Stimulated activated CD8-positive, alpha-beta memory T cell treated with anti-CD3 and anti-CD28 coated beads, Interleukin-2, amount 100 ng/mL, for 1 hour (primary cell): ENCODE measurements at places on chromosomes 5 and 9.

- no peak for DNase-seq
Observed at GRCh38 chr5:61801174-61801573, 469.1 kb downstream of the ZSWIM6 start.

GRCh38 chr5:72015103-72015548 lies 92.1 kb upstream of the MAP1B start:
- no peak for DNase-seq

- no peak for DNase-seq
Observed at GRCh38 chr9:99878651-99879050, 27.8 kb upstream of the STX17 start.

DNA sequence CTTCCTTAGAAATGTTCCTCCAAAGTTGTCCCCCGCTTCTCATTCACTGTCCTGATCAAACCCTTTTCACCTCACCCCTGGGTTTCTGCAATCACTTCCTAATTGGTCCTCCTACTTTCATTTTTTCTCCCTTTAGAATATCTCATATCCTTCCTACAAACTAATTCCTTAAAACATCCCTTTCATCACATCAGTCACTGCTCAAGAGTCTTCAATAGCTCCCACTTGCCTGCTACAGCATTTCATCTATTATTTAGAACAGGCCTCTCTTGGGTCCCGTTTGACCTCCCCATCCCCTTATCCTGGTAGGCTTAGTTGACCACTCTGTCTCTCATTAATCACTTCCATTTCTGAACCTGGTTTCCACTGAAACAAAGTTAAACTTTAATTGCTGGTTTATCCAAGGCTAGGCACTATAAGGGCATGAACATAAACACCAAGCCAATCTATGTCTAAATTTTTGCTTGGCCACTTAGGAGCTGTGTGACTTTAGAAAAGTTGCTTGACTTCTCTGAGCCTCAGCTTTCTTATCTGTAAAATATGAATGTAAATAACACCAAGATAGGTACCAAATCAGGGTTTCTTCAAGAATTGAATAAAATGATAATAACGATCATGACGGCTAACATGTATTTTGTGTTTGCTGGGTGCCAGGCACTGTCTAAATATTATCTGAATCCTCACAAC lies 202.1 kb upstream of the WWC1 start:
- no peak for DNase-seq

DNA sequence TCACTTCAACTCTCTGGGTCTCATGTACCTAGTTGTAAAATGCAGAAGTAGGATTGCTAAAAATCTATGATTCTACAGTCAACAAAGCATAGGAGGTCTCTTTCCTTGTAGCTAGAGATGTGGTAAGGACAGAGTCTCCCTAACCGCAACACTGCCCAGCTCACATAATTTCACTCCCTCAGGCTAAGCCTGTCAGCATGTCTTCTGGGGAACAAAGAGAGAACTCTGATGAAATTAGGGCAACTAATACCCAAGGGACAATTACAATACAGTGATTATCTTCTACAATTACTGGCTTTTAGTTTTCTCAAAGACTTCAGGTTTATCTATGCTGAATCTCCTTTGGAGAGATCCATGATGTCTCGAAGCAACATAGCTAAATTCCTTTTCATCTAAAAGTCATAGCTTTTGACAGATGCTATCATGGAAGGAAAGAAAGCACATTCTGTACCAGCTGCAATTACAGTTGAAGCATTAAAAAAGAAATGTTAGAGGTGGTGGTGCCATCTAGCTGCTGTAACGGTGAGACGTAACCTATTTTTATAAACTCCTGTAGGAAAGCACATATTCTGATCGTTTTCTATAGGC lies 141.1 kb upstream of the TARS1 start:
- no peak for DNase-seq

DNA sequence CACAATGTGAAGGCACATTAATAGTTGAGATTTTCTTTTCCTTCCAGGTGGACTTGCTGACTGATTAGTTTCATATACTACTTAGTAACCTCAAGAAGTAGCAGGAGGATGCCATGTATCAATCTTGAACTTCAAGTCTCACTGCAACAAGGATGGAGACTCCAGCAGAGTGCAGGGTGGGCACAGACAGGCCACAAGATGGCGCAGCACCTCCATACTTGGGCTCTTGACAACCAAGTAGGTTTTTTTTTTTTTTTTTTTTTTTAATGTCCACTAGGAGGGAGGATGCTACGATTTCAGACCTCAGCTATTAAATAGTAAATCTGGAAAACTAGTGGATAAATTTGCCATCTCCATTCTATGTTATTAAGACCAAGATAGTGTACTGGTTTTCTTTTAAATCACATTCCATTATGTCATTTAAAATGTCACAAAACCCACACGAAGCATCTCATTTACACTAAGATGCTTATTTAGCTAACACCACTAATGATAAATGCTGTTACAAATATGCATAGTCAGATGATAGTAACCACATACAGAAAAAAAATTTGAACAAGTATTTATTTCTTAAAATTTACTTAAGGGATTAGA lies 58.6 kb downstream of the IL6ST start:
- peak; percentile 60 for DNase-seq

DNA sequence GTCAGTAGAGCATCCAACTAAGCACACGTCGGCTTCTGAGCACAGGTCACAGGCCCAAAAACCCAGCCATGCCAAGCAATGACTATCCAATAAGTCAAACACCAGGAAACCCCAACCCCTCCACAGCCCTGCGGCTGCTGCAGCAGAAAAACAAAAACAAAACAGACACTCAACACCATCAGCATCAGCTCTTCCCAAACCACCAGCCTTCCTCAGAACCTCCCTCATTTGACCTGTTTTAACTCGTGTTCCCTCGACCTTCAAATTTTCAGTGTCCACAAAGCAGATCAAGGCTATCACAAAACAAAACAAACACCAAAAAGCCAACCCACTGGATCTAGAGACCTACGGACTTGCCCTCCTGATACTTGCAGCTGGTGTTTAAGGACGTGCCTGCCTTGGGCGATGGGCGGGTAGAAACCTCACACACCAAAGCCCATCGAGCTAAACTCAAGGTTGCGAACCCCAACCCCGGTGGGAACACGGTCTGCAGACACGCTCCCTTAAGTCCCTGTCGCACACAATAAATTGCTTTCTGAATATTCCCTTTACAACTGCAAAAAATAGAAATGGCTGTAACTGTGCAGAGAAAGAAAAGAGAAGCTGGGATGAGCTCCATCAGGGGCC lies 247.1 kb upstream of the ANKRD55 start:
- no peak for DNase-seq

GRCh38 chr9:8078641-8079140 lies 279.1 kb upstream of the DMAC1 start:
- DNase-seq, result no peak

GRCh38 chr5:60634051-60634450 lies 65.9 kb downstream of the DEPDC1B start:
- DNase-seq, result no peak

DNA sequence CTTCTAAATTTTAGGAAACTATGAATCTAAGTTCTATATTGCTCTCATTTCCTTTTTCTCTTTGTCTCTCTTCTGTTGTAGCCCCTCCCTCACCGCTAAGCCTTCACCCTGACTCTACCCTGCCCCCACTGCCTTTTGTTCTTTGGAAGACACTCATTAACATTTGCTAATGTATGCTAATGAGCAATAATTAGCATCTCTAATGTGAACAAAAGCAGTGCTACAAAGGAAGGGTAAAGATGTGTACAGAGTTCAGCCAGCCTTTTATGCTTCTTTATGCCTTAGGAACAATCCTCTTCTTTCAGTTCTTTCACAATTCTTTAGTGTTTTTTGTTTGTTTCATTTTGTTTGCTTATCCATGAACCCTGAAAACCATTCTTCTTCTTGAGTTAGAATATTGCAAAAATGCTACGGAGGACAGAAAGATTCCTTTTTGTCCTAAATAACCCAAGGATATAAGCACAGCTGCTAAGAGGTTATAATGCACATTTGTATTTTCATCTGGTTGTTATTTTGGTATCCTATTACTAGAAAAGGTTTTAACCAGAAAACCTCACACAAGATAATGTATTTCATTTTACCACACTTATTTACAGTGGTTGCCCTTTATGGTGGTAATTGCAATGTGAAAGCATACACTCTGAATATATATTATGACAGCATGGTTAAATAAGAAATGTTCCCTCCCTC lies 159.3 kb downstream of the TMC1 start:
- DNase-seq, result no peak

- DNase-seq, result no peak
Observed at GRCh38 chr9:133701321-133701980, 36.7 kb downstream of the SARDH start.

GRCh38 chr9:89640361-89640760 lies 35.5 kb downstream of the GADD45G start:
- no peak for DNase-seq

DNA sequence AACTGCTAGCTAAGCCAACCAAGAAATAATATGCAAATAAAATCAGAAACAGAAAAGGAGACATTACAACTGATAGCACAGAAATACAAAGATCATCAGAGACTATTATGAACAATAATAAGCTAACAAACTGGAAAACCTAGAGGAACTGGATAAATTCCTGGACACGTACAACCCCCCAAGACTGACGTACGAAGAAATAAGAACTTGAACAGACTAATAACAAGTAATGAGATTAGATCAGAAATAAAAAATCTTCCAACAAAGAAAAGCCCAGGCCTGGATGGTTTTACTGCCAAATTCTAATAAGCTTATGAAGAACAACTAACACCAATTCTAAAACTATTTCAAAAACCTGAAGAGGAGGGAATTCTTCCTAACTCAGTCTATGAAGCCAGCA lies 67.9 kb downstream of the EPB41L4A start:
- no peak for DNase-seq

- no peak for DNase-seq
Observed at GRCh38 chr5:136132087-136132486, 558 bp upstream of the SMAD5 start.

DNA sequence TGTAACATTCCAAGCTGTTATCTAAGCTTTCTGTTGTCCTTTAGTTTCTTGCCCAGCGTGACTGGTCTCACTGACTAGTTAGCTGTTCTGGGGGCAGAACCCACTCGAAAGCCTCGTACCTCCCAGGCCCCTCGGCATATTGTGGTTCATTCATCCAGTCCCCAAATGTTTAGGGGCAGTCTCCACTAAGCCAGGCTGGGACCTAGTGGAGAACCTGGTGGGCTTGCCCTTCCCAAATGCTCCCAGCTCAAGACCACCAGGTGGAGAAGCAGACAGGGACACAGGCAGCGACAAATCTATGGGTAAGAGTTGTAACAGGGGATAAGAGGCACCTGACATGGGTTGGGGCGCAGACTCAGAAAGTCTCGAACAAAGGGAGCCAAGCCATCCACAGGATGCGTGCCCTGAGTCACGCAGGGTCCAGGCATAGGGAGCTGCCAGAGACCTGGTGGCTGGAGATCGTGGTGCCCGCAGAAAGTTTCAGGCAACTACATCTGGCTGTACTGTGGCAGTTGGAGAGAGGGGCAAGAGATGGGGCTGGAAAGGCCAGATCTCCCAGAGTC lies 851 bp upstream of the EEIG1 start:
- DNase-seq, result no peak

GRCh38 chr5:177496727-177497291 lies 595 bp downstream of the PDLIM7 start:
- no peak for DNase-seq

DNA sequence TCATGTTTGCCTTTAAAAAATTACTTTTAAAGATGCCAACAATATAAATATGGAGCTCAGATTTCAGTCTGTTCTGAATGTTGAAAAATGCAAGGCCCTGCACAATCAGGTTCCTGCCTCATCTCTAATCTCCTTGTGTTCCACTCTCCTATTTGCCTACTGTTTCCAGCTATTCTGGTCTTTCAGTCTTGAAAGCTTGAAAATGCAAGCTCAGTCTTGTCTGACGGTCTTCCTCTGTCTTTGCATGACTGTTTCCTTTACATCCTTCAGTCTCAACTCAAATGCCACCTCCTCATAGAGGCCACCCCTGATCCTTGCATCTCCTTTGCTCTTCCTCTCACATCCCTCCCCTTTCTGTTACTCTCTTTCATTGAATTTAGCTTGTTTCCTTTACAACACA lies 354.9 kb downstream of the KIF4B start:
- no peak for DNase-seq

DNA sequence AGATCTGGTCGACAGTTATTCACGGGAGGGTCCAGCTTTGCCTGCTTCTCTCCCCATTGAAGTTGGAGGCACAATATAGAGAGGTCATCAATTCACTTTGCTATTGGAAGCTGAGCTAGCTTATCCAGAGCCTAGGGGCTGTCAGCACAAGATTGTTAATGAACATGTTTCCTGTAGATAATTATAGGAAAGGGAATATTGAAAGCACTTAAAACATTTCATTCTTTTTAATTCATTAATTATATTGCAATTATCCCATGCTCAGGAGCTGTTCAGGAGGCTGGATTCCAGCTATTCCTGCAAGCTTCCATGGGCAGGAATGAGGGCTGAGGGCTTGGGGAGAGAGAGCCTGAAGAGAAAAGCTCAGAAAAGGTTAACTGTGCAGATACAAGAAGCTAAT lies 153.1 kb upstream of the BRINP1 start:
- no peak for DNase-seq

- DNase-seq, result no peak
Observed at GRCh38 chr9:137515338-137515724, 34.9 kb downstream of the PNPLA7 start.

DNA sequence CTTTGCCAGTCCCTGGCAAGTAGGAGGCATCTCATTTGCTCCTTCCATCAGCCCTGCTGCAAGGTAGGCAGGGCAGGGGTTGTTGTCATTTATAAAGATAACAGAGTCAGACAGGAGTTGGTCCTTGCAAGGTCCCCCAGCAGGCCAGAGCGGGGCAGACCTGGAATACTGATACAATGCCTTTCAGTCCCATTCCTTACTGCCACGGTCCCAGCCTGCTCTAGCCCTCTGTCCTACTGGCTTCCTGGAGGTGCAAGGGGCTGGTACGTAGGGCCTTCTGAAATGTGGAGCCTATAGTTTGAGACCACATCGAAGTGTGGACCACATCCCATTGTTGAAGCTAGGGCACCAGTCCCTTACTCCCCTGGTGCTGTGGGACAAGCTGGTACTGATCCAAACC lies 42.8 kb upstream of the PITX1 start:
- DNase-seq, result no peak

DNA sequence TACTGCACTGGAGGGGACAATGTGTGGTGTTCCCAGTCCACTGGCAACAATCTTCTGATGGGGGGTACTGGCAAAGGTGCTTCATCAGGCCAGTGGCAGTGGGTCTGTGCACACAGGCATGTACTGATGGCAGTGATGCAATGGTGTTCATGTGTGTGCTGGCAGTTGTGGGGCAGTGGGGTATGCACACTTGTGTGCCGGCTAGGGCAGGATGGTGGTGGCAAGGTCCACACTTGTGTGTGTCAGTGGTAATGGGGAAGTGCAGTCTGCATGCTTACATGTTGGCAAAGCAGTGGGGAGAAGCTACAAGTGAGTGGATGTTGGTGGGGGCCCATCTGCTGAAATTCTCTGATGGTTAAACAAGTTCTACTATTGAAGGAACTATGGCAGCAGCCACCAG lies 504.6 kb upstream of the ZNF462 start:
- DNase-seq, result no peak
